H1 (cell line): ENCODE measurements at places on chromosomes 5 and 9.

GRCh38 chr9:135198586-135199285 is 111.3 kb downstream of the OLFM1 start:
- no peak for DNase-seq

GRCh38 chr9:7174301-7174700 is 416.5 kb downstream of the KDM4C start:
- DNase-seq: no peak

GRCh38 chr5:57221049-57221568 is 47.2 kb downstream of the GPBP1 start:
- no peak for DNase-seq

GRCh38 chr9:84303061-84303460 is 37.5 kb downstream of the SLC28A3 start:
- DNase-seq: no peak

DNA sequence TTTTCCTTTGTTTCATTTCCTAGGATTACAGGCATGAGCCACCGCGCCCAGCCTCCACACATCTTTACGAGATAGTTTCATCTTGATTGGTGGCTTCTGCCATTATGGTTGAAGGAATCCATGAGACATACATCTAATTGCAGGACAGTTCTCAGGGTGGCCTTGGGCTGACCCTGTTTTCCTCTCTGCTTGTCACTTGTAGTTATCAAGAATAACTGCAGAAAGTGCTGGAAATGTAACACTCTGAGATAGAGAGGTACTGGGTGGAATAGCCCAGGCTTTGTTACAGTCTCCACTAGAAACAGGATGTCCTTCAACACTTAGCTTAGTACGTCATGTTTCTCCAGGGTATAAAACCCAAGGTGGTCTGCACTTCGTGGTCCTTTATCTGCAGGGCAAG is 10.7 kb downstream of the UGT3A2 start:
- DNase-seq: no peak
